Spinal cord (tissue), 10 donors: ENCODE measurements at places on chromosomes 5 and 9. TPM values are rescaled to one million over a fixed set of nuclear protein-coding genes. Genes with fewer than 3 reads are reported as not detected.

Gene DIRAS2
- total RNA-seq, result 18.5 TPM

Gene PGM5
- 16.8 TPM for total RNA-seq

Gene ECSCR
- 10.3 TPM for total RNA-seq

GRCh38 chr9:29422438-29422837, 1849.2 kb upstream of the C9orf72 start:
- DNase-seq, result no peak

DNA sequence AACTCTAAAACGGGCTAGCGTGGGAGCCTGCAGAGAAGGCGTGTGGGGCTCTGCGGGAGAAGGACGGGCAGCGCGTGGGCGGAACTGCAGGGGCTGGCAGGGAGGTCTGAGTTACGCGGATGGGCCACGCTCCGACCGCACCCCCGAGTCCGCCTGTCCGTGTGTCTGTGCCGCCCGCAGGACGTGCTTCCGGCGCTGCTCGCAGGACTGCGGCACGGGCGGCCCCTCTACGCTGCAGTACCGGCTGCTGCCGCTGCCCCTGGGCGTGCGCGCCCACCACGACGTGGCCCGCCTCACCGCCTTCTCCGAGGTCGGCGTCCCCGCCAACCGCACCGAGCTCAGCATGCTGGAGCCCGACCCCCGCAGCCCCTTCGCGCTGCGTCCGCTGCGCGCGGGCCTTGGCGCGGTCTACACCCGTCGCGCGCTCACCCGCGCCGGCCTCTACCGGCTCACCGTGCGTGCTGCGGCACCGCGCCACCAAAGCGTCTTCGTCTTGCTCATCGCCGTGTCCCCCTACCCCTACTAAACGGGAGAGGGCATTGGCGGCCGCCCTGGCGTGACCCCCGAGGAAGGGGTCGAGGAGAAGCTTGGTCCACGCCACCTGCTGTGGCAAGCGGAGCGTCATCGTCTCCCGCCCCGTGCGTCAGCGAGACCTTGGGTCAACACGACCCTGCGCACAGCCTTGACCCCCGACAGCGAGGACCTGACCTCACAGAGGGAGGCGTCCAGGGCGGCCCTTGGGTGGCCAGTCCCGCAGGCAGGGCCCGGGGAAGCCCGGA, 11.4 kb upstream of the ASS1 start:
- peak; percentile 69 for DNase-seq

DNA sequence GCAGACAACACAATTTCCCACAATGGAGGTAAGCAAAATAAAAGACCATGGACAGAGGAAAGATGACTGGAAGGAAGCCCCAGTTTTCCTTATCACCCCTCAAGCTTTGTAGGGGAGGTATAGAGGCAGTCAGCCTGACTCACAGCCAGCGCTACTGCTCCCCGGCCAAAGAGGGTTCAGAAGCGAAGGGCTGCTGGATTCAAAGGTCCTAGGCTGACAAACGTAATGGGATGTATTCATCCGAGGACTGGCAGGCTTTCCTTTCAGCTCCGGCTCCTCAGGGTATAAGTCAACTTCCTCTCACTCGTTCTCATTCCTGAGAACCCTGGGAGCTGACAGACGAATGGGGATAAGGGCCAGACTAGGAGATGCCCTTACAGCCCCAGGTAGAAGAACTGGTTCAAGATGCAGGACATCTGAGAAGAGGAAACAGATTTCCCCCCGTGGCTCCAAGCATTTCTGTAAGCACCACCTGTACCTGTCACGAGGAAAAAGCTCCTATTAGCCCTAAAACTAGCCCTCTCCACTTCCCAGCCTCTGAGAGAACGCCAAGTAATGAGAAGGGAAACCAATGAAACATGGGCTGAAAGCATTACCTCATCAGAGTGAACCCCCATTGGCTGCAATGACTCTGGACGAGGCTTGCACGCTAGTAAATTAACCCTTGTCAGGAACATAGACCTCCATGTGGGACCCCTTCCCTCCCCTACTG, 22.1 kb upstream of the FAM13B start:
- DNase-seq, result peak; percentile 64

GRCh38 chr5:36241631-36242533, at the start of gene NADK2:
Gene NADK2 (minus strand): TSS chr5:36241925. CDS start chr5:36241798, 127 bp downstream.
- peak; percentile 99 for DNase-seq

- DNase-seq, result no peak
Measured at GRCh38 chr9:91503673-91504081, 80.0 kb upstream of the NFIL3 start.

GRCh38 chr9:138014563-138014945, 137.0 kb downstream of the CACNA1B start:
- DNase-seq, result no peak

- DNase-seq, result no peak
Measured at GRCh38 chr5:74441616-74442015, 198.9 kb downstream of the ENC1 start.
